ENCODE measurements at places on chromosomes 1 and 21.

- no peak for DNase-seq
Observed at GRCh38 chr1:60562740-60563139, 489.2 kb upstream of the C1orf87 start.

GRCh38 chr21:34255073-34255472, 108.7 kb upstream of the KCNE2 start:
- DNase-seq = no peak

GRCh38 chr21:34691390-34692032, 22.7 kb downstream of the CLIC6 start:
- DNase-seq = no peak

- DNase-seq = no peak
Observed at GRCh38 chr21:15651172-15651571, 78.6 kb upstream of the USP25 start.

- DNase-seq = no peak
Observed at GRCh38 chr1:147600119-147601111, 59.1 kb downstream of the BCL9 start.

DNA sequence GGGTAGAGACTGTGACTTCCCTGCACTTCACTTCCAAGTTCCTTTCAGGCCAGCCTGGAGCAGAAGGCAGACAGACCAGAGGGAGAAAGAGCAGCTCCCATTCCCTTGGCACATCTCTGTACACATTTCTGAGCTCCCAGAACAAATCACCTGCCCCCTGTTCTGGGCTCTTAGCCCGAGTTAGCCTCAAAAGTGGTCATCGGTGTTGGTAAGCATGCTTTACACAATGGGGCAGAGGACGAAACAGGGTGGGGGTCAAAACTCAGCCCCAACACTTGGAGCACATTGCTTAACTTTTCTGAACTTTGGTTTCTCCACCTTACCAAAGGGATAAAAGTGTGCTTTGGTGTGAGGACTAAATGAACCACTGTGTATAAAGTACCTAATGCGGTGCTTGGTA, 98.7 kb downstream of the DAB1 start:
- no peak for DNase-seq

DNA sequence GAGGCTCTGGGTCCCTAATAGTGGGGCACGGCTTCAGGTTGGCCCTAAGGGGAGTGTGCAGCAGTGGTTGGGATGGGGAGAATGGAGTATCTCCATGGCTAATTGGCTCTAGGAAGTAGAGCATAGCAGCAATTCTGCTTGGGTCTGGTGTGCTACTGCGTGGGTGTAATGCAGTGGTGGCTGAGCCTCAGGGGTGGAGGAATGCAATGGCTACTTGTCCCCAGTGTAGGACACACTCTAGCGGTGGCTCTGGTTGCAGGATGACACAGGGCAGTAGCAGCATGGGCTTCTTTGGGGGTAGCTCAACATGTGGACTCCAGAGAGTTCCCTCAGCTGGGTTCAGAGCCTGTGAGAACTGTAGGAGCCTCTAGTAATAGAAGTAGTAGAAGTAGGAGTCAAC, 91.2 kb upstream of the FAM78B start:
- no peak for DNase-seq

GRCh38 chr1:11738783-11739182, 2.8 kb downstream of the AGTRAP start:
- DNase-seq = no peak

- DNase-seq = no peak
Observed at GRCh38 chr21:15219894-15220293, 155.1 kb upstream of the NRIP1 start.
